Stimulated activated CD4-positive, alpha-beta T cell treated with anti-CD3 and anti-CD28 coated beads, Interleukin-15, amount 100 ng/mL, for 1 hour (primary cell): ENCODE measurements at places on chromosomes 1 and 21.

DNA sequence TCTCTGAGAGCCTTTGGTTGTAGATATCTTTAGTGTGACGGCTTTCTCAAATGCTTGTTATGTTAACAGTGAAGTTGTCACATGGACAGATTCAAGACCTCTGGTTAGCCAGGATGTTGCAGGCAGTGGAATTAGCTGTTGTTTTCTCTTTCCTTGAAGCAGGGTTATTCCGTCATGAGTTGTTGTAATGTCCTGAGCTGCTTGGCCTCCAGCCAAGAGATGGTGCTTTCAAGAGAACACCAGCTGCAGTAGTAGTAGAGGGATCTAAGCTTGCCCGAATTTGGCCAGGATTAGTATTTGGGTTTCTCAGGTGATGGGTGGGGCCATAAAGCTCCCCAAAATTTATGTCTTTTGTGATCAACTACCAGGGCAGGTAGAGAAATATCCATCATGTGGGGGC, 13.4 kb downstream of the KCNE1 start:
- DNase-seq = no peak

- DNase-seq = no peak
Measured at GRCh38 chr1:57089855-57090254, 124.0 kb upstream of the C8B start.

- DNase-seq = no peak
Measured at GRCh38 chr21:46038871-46039397, 57.4 kb downstream of the COL6A1 start.

GRCh38 chr1:910881-911721, 12.6 kb upstream of the SAMD11 start:
- no peak for DNase-seq

DNA sequence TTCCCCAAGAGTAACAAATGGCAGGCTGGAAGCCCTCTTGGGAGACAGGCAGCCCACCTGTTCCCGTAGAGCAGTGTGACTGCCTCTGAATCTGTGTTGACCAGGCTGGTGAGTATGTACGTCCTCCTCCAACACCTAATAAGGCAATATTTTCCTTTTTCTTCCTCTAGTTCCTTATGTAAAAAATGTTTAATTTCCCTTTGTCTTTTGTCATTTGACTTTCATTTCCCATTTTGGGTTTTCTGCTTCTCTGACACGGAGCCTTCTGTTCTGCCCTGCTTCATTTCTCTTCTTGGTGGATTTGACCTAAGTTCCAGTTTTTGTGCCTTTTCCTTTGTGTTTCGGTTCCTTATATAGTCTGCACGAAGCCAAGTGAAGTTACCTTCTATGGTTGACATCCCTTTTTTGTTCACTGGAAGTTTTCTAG, 65.8 kb upstream of the ATF3 start:
- DNase-seq = no peak

- DNase-seq = no peak
Measured at GRCh38 chr1:193458628-193459027, 272.2 kb upstream of the B3GALT2 start.

DNA sequence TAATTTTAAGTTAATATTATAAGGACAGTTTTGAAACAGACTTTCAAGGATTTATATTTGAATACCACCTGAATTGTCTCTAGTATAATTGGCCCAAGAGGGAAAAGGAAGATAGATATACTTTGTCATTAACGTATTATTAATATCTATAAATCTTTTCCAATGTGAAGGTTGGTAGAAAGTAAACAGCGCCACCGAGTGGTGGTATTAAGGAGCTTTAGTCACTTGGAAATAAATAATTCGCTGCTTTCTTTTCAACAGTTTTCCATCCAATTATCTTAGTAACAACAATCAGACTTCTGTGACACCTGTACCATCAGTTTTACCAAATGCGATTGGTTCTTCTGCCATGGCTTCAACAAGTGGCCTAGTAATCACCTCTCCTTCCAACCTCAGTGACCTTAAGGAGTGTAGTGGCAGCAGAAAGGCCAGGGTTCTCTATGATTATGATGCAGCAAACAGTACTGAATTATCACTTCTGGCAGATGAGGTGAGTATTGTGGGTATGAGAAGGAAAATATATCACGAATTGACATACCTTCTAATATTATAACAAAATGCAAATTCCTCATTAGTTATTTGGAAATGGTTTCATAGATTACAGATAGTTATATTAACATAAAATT, 37.7 kb downstream of the SH3GLB1 start:
- no peak for DNase-seq

GRCh38 chr1:160800645-160801408, 4.9 kb downstream of the LY9 start:
- no peak for DNase-seq

DNA sequence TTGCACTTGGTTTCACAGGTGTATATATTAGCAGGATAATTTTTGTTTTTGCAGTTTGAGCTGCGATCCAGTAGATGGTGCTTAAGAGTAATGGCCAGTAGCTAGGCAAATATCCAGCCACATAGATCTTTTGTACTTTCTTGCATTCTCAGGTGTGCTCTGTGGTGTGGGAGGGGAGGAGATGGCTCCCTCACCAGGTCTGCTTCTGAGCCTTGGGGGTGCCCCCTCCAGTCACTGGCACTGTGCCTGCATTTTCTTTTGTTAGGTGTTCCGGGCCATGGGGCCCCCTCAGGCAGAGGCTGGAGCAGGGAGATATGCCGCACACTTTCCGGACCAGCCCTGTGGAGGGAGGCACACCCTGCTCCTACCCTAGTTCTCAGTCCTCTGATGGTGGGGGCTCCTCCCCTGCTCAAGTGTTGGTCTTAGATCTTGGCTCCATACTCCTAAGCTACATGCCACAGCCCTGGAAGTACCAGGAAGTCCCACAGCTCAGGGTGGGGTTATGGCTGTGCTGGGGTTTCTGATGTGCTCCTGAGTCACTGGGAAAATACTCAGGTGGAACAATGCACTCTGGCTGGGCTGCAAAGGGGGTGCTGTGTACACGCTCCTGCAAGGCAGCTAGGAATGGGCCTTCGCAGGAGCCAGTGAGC, 197.6 kb upstream of the DMRTA2 start:
- DNase-seq = no peak

GRCh38 chr1:231628207-231628876, 1.8 kb downstream of the DISC1 start:
- no peak for DNase-seq

- DNase-seq = no peak
Measured at GRCh38 chr1:172117800-172118199, 276.5 kb downstream of the DNM3 start.

- no peak for DNase-seq
Measured at GRCh38 chr1:15882665-15883064, 35.2 kb downstream of the SPEN start.

DNA sequence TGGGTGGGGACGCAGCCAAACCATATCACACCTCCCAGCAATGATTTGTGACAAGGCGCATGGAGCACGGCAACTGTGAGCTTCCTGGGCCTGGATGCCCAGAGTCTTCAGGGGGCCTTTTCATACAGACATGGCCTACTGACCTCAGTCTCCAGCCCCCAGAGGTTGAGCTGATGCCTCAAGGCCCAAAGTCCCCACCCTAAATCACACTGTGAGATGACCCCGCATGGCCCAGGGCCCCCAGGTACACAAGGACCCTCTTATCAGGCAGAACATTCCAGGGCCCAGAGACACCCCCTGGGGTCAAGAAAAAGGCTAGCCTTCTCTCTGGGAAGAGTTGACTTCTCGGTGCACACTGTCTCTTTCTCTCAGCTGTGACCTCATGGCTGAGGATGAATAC, 179.7 kb upstream of the C1orf174 start:
- no peak for DNase-seq

- no peak for DNase-seq
Measured at GRCh38 chr1:100462326-100463025, 75.5 kb upstream of the GPR88 start.

- peak; percentile 61 for DNase-seq
Measured at GRCh38 chr1:212700223-212700891, 717 bp upstream of the BATF3 start.

GRCh38 chr1:211013346-211014240, 120.4 kb downstream of the KCNH1 start:
- no peak for DNase-seq

GRCh38 chr1:74341702-74342339, 106.6 kb downstream of the TNNI3K start:
- no peak for DNase-seq

- DNase-seq = no peak
Measured at GRCh38 chr1:155016231-155016831, 13.7 kb downstream of the ZBTB7B start.

DNA sequence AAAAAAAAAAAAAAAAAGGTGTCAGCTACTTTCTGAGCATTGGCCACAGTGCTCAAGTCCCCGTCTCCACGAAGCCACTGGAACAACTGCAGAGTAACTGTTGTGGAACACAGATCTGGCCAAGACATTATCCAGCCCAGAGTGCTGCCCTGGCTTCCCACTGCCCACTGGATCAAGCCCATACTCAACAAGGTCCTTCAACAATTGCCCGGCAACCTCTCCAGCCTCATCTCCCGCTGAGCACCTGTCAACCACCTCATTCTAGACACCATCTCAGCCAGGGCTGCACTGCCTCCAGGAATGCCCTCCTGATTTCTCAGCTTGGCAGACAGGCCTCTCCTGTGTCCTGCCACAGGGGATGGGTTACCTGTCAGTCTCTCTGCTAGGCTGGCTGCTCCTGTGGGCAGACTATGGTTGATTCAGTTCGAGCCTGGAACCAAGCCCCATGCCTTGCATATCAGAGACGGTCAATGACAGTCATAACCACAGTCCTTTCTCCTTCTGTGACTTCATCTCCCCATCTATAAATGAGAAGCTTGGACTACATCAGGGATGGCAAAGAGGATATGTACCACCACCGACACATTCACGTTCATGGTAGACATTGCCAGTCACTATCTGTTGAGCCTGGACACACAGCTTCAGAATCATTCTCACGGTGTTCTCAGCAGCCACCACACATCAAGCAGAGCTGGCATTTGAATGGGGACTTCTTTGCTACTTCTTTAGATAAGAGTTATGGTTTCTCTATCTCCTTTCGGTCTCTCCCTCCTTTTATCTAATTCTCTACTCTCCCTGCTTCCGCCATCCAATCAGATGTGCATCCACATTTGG, 76.9 kb downstream of the MRPL37 start:
- no peak for DNase-seq

- no peak for DNase-seq
Measured at GRCh38 chr1:227561241-227561907, 2.0 kb upstream of the ZNF678 start.
